ENCODE measurements at places on chromosomes 6 and 20. TPM values are rescaled to one million over a fixed set of nuclear protein-coding genes. Genes with fewer than 3 reads are reported as not detected.
A peak's percentile ranks its signal among the peaks of the same experiment; 100 is the strongest.

GRCh38 chr6:163261361-163261760 lies 153.2 kb upstream of the QKI start:
- H3K4me3 ChIP-seq = no peak overlapping the region
- no peaks in the 10 kb centered on the region for H3K27me3 ChIP-seq
- H3K27ac ChIP-seq = no peak overlapping the region
- H3K4me1 ChIP-seq = peaks cover 9% of the 10 kb centered on the region
- no peak for DNase-seq

DNA sequence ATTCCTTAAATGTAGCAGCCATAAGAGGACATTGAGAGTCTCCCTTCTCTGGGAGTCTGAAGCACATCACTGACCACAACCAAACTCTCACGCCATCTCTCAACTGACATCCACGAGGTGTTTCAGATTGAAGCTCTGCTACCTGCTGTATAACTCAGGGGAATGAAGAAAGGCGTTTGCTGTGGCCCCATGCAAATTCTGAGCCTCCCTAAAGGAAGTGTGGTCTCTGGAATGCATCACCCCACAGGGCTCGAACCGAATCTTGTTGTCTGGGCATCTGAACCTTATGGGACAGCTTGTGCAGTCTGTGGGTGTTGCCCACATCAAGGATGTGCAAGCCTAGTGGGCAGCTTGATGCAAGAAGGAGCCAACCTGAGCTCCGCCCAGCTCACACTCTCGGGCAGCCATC lies 10.9 kb downstream of the PMEPA1 start:
- H3K36me3 ChIP-seq = peaks cover 42% of the 10 kb centered on the region
- DNase-seq = peak; percentile 55
- peak overlapping the region; percentile 44 for H3K4me3 ChIP-seq
- H3K4me1 ChIP-seq = peaks cover 96% of the 10 kb centered on the region
- peak overlapping the region; percentile 92 for H3K27ac ChIP-seq

ECT2L gene
- total RNA-seq = not detected

ADGRF1 gene
- 112 TPM for total RNA-seq

PPIL1 gene
- 19.0 TPM for total RNA-seq

- H3K27ac ChIP-seq = peak overlapping the region; percentile 49
- H3K4me3 ChIP-seq = peak overlapping the region; percentile 91
- no peaks in the 10 kb centered on the region for H3K27me3 ChIP-seq
- DNase-seq = peak; percentile 66
- peaks cover 17% of the 10 kb centered on the region for H3K4me1 ChIP-seq
Measured at GRCh38 chr20:11891077-11891775, 26.5 kb upstream of the BTBD3 start.

DNA sequence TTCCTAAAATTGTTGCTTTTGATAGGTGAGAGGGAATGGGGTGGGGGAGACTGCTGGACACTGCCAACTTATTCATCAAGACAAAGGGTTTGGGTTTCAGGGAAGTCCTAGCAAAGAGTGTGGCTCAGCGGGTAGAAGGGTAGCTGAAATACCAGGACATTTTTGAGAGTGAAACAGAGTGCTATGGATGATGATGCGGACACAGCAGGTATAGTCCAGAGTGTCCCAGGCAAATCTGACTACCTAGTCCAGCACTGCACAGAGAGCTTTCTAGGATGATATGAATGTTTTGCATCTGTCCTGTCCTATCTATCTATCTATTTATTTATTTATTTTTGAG lies 154.3 kb downstream of the BCAS1 start:
- no peaks in the 10 kb centered on the region for H3K27me3 ChIP-seq
- DNase-seq = no peak
- H3K4me1 ChIP-seq = peaks cover 50% of the 10 kb centered on the region
- peak overlapping the region; percentile 93 for H3K27ac ChIP-seq
- H3K4me3 ChIP-seq = peak overlapping the region; percentile 51
- H3K36me3 ChIP-seq = no peaks in the 10 kb centered on the region

- peak overlapping the region; percentile 38 for H3K4me3 ChIP-seq
- no peaks in the 10 kb centered on the region for H3K27me3 ChIP-seq
- peaks cover 28% of the 10 kb centered on the region for H3K4me1 ChIP-seq
- DNase-seq = peak; percentile 99
- peaks cover 4% of the 10 kb centered on the region for H3K36me3 ChIP-seq
Measured at GRCh38 chr6:24504649-24505586, 10.1 kb downstream of the ALDH5A1 start.

DNA sequence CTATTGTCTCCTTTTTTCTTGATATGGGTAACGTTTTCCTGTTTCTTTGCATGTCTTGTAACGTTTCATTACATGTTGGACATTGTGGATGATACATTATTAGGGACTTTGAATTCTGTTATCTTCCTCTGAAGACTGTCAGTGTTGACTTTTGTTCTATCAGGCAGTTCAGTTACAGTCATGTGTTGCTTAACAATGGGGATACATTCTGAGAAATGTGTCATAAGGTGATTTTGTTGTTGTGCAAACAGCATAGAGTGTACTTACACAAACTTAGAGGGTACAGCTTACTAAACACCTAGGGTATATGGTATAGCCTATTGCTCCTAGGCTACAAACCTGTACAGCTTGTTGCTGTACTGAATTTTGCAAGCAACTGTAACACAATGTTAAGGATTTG lies 64.7 kb downstream of the AK9 start:
- H3K4me3 ChIP-seq = no peak overlapping the region
- H3K27me3 ChIP-seq = no peaks in the 10 kb centered on the region
- DNase-seq = no peak
- H3K36me3 ChIP-seq = no peaks in the 10 kb centered on the region
- no peaks in the 10 kb centered on the region for H3K4me1 ChIP-seq

GRCh38 chr6:139762587-139763031 lies 388.2 kb upstream of the CITED2 start:
- H3K4me3 ChIP-seq = no peak overlapping the region
- H3K4me1 ChIP-seq = peaks cover 54% of the 10 kb centered on the region
- 0 out of 2 replicates have a peak overlapping the region, but pooled peaks have one; percentile 3 for H3K27ac ChIP-seq
- peak; percentile 59 for DNase-seq

TULP4 gene
- 42.2 TPM for total RNA-seq

TMEM74B gene
- 0.44 TPM for total RNA-seq

- peaks cover 41% of the 10 kb centered on the region for H3K4me1 ChIP-seq
- no peak overlapping the region for H3K4me3 ChIP-seq
- no peaks in the 10 kb centered on the region for H3K36me3 ChIP-seq
- no peak overlapping the region for H3K27ac ChIP-seq
- no peaks in the 10 kb centered on the region for H3K27me3 ChIP-seq
Measured at GRCh38 chr20:53660078-53660909, 66.7 kb upstream of the ZNF217 start.

DNA sequence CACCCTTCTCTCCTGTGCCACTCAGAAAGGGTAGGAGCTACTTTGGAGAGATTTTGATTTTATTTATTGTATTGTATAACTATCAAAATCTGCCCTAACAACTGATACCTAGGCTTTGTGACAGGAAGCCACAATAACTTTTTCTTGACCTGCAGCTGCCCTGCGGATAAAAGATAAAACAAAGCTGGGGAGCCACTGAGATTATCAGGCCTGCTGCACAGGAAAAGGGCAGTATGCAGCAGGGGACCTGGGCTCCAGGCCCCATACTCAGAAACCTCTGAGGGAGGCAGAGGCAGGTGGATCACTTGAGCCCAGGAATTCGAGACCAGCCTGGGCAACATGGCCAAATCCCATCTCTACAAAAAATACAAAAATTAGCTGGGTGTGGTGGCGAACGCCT lies 980 bp upstream of the SNX21 start:
- H3K4me1 ChIP-seq = peaks cover 18% of the 10 kb centered on the region
- no peak overlapping the region for H3K4me3 ChIP-seq
- H3K27ac ChIP-seq = no peak overlapping the region
- no peak for DNase-seq
- no peaks in the 10 kb centered on the region for H3K36me3 ChIP-seq
- H3K27me3 ChIP-seq = no peaks in the 10 kb centered on the region

GATA5 gene
- 2.1 TPM for total RNA-seq

DNA sequence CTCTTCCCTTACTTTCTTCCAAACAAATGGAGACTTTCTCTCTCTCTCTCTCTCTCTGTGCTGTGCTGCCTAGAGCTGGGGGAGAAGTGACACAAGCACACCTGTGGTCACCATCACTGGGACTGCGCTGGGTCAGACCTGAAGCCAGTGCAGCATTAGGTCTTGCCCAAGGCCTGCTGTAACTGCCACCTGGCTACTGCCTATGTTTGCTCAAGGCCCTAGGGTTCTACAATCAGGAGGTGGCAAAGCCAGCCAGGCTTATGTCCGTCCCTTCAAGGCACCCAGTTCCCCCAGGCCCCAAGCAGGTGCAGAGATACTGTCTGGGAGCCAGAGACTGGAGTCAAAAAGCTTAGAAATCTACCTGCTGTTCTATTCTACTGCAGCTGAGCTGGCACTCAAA lies 49.4 kb upstream of the TOP1 start:
- H3K36me3 ChIP-seq = no peaks in the 10 kb centered on the region
- H3K4me3 ChIP-seq = no peak overlapping the region
- DNase-seq = no peak
- no peaks in the 10 kb centered on the region for H3K27me3 ChIP-seq
- H3K27ac ChIP-seq = no peak overlapping the region
- H3K4me1 ChIP-seq = no peaks in the 10 kb centered on the region

DNA sequence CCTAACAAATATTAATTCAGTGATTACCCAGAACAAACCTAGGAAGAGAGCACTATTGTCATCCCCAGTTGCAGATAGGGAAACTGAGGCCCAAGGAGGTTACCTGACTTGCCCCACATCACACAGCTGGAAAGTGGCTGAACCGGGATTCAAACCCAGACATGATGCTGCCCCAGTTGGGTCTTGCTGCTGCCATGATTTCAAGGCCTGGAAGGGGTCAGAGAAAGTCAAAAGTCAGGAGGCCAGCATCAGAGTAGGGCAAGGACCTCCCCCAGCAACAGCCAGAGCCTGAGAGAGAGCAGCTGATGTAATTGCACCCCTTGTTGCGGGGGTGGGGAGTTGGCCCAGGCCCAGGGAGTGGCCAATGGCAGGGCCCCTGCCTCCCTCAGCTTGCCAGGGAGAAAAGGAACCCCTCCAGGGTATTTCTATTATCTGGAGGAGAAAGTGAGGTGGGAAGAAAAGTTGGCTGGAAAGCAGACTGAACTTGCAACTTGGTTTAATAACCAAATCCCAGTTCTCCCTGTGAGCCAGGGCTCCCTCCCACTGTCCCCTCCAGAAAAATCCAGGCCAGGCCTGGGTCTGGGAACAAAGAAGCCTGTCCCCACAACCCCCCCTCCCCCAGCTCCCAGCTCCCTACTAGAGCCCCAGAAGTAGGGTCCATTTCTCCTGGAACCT lies 83.6 kb downstream of the MRPL14 start:
- peaks cover 82% of the 10 kb centered on the region for H3K4me1 ChIP-seq
- H3K4me3 ChIP-seq = no peak overlapping the region
- no peaks in the 10 kb centered on the region for H3K27me3 ChIP-seq
- peak overlapping the region; percentile 99 for H3K27ac ChIP-seq

- H3K4me1 ChIP-seq = no peaks in the 10 kb centered on the region
- no peak overlapping the region for H3K4me3 ChIP-seq
- no peak for DNase-seq
- no peaks in the 10 kb centered on the region for H3K36me3 ChIP-seq
- H3K27me3 ChIP-seq = 0 out of 2 replicates have a peak, but pooled peaks cover 9% of the 10 kb centered on the region
- H3K27ac ChIP-seq = no peak overlapping the region
Measured at GRCh38 chr20:22070610-22071058, 365.2 kb downstream of the PAX1 start.

GRCh38 chr20:10654250-10654610 lies 19.6 kb downstream of the JAG1 start:
- H3K27ac ChIP-seq = no peak overlapping the region
- H3K27me3 ChIP-seq = no peaks in the 10 kb centered on the region
- H3K4me3 ChIP-seq = no peak overlapping the region
- no peaks in the 10 kb centered on the region for H3K4me1 ChIP-seq

DNA sequence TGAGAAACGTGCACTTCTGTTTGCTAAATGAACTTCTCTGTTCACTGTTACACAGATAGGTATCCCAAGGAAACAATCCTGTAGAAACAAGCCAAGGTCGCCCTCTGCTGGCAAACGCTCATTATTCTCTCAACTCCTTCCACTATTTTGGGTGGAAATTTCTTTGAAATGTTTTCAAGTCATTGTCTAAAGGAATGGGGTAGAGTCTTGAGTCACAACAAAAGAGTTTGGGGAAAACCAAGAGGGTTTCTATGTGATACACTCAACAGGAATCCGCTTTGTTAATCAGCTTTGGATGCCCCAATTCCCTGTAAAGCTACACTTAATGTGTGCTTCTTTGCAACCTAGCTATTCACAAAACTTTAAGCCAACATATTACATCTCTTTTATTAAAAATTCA lies 4.6 kb upstream of the RAE1 start:
- no peaks in the 10 kb centered on the region for H3K36me3 ChIP-seq
- no peak overlapping the region for H3K4me3 ChIP-seq
- peaks cover 10% of the 10 kb centered on the region for H3K4me1 ChIP-seq
- H3K27me3 ChIP-seq = no peaks in the 10 kb centered on the region
- H3K27ac ChIP-seq = no peak overlapping the region

DNA sequence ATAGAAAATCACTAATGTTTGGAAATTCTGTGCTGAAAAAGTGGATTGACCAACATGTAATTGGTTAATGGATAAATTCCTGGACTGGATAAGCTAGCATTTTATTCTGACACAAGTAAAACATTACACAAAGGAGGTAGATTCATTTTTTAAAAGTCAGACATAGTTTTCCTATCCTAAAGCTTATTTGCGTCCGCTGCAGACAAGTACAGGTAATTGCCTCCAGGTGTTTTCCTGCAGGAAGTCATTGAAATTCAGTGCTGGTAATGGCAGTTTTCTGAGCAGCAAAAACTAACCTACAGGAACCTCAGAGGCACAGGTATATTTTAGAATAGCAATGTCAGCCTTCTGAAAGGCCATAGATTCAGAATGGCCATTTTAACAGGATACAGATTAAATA lies 20.0 kb upstream of the HIVEP1 start:
- no peaks in the 10 kb centered on the region for H3K27me3 ChIP-seq
- no peaks in the 10 kb centered on the region for H3K36me3 ChIP-seq
- no peak overlapping the region for H3K4me3 ChIP-seq
- H3K27ac ChIP-seq = no peak overlapping the region

GRCh38 chr6:163250116-163250515 lies 164.4 kb upstream of the QKI start:
- H3K27ac ChIP-seq = no peak overlapping the region
- H3K36me3 ChIP-seq = no peaks in the 10 kb centered on the region
- no peaks in the 10 kb centered on the region for H3K27me3 ChIP-seq
- no peak for DNase-seq
- no peak overlapping the region for H3K4me3 ChIP-seq

- H3K4me3 ChIP-seq = peak overlapping the region; percentile 61
- DNase-seq = peak; percentile 54
Measured at GRCh38 chr6:46129291-46129628, 529 bp upstream of the ENPP4 start.

GRCh38 chr6:90877616-90878015 lies 290.7 kb upstream of the MAP3K7 start:
- H3K27me3 ChIP-seq = no peaks in the 10 kb centered on the region
- no peak overlapping the region for H3K4me3 ChIP-seq
- no peak overlapping the region for H3K27ac ChIP-seq
- no peak for DNase-seq
- H3K36me3 ChIP-seq = no peaks in the 10 kb centered on the region

Measured in PC-9 (cell line).